Activated naive CD8-positive, alpha-beta T cell treated with anti-CD3 and anti-CD28 coated beads, Interleukin-2, amount 10 ng/mL, durations not matched to agents 7 days and 5 days (primary cell): ENCODE measurements at places on chromosomes 2 and 18. TPM values are rescaled to one million over a fixed set of nuclear protein-coding genes. Genes with fewer than 3 reads are reported as not detected.

The XDH gene
- total RNA-seq: not detected

The FAM237A gene
- not detected for total RNA-seq

The DSG1 gene
- total RNA-seq: not detected

GRCh38 chr2:68251187-68251854 lies 1.0 kb downstream of the PPP3R1 start:
- H3K4me1 ChIP-seq: peaks cover 23% of the 10 kb centered on the region
- DNase-seq: peak; percentile 68
- peaks cover 13% of the 10 kb centered on the region for H3K36me3 ChIP-seq
- H3K4me3 ChIP-seq: peak overlapping the region; percentile 88
- peak overlapping the region; percentile 93 for H3K27ac ChIP-seq

The CYP26B1 gene
- total RNA-seq: not detected

DNA sequence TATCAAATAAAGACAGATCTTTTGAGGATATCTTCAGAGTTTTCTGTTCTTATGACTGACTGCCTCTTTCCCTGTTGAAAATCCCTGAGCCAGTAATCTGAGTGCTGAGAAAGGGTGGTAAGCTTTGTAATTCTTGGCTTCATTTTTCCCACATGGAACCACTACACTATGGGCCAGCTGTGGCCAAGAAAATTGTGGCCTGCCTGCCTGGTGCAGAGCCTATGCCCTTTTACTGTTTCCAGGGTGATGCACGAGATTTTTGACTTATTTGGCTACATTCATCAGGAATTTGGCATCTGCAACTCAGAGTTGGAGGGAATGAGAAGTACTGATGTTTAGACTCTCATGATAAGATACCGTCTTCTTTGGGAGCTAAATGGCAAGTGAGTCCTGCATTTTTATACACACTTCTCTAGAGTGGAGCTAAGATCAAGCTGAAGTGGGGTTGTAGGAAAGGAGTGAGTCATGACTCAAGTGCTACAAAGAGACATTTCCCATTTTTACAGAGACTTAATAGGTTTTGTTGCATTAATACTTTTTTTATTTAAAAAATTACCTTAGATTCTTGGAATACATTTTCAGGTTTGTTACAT lies 328.2 kb upstream of the CDH7 start:
- no peak for DNase-seq
- H3K27me3 ChIP-seq: no peaks in the 10 kb centered on the region
- no peaks in the 10 kb centered on the region for H3K4me1 ChIP-seq
- no peak overlapping the region for H3K4me3 ChIP-seq
- H3K36me3 ChIP-seq: no peaks in the 10 kb centered on the region

- no peaks in the 10 kb centered on the region for H3K27me3 ChIP-seq
- DNase-seq: no peak
- H3K27ac ChIP-seq: no peak overlapping the region
- H3K36me3 ChIP-seq: peaks cover 9% of the 10 kb centered on the region
- no peak overlapping the region for H3K4me3 ChIP-seq
Observed at GRCh38 chr2:135893374-135893794, 17.1 kb upstream of the MCM6 start.

- peak; percentile 71 for DNase-seq
Observed at GRCh38 chr2:174336501-174337336, 2.0 kb downstream of the SP9 start.

DNA sequence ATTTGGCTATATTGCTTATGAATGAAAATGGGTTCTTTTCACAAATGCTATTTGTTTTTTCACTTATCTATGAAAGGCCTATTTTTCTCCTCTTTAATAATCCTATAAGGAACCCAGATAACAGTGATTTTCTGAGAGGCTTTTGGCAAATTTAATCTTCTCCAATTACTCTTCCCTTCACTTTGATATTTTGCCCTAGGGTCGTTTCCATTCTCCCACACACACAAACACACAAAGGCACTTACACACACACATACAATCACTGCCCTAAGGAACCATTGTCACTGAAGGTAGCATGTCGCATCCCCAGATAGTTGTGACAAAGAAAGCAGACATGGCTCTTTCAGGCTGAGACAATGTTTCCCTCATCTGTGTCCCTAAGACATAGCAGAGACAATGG lies 170.1 kb upstream of the PGAP1 start:
- peaks cover 43% of the 10 kb centered on the region for H3K36me3 ChIP-seq
- no peak overlapping the region for H3K27ac ChIP-seq
- no peak for DNase-seq
- no peak overlapping the region for H3K4me3 ChIP-seq
- no peaks in the 10 kb centered on the region for H3K4me1 ChIP-seq
- H3K27me3 ChIP-seq: no peaks in the 10 kb centered on the region

DNA sequence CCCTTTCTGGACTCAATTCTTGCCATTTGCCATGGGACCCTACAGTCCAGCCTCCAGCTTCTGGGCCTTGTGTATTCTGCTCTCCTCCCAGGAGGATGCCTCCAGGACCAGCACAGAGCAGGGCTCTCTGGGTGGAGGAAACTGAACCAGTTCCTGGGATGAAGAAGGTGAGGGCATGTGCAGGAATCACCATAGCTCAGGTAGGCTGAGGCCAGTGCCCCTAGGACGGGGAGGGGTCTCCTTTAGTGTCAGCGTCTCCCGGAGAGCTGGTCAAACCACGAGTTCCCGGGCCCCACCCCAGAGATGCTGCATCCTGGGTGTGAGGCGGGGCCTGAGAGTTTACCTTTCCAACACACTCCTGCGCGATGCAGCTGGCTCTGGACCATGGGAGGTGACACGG lies 5.8 kb upstream of the PRELID3A start:
- peaks cover 6% of the 10 kb centered on the region for H3K4me1 ChIP-seq
- no peak overlapping the region for H3K4me3 ChIP-seq
- no peak overlapping the region for H3K27ac ChIP-seq
- peaks cover 55% of the 10 kb centered on the region for H3K27me3 ChIP-seq
- DNase-seq: no peak
- no peaks in the 10 kb centered on the region for H3K36me3 ChIP-seq

The BUB1 gene
- 89.3 TPM for total RNA-seq

- no peak for DNase-seq
- no peaks in the 10 kb centered on the region for H3K27me3 ChIP-seq
- H3K27ac ChIP-seq: no peak overlapping the region
- H3K36me3 ChIP-seq: no peaks in the 10 kb centered on the region
- no peak overlapping the region for H3K4me3 ChIP-seq
Observed at GRCh38 chr2:66813525-66813924, 378.6 kb downstream of the MEIS1 start.

DNA sequence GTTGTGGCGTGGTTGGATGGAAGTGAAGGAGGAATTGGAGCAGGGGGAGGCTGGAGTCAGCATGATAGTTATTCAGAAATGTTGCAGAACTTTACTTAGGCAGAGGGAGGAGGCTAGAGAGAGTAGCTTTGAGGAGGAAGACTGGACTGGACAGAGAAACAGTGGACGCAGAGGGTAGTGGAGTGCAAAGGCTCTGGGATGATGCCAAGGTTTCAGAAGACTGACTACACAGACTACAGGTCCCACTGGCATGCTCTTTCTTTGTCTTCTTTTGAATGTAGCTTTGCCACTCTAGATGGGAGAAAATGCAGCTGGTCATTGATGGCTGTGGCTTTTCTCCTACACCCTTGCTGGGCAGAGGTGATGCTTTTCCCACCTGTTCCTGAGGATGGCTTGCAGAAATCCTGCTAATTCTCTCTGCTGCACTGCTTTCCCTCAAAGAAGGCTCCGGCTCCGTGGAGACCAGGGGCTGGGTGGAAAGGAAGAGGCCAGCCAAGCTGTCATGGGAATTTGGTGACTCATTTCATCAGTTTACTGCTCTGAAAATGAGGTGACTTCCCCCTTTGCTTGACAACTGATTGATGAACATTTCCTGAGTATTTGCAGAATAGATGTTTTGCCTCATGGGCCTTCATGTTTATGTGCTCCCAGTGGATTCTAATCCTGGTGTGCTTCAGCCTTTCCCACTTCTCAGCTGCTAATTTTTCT lies 42.4 kb downstream of the MEIS1 start:
- DNase-seq: no peak
- H3K4me1 ChIP-seq: no peaks in the 10 kb centered on the region
- H3K27me3 ChIP-seq: no peaks in the 10 kb centered on the region
- no peak overlapping the region for H3K4me3 ChIP-seq

The ABCG8 gene
- not detected for total RNA-seq

- no peaks in the 10 kb centered on the region for H3K27me3 ChIP-seq
- H3K4me3 ChIP-seq: no peak overlapping the region
- DNase-seq: no peak
- no peak overlapping the region for H3K27ac ChIP-seq
Observed at GRCh38 chr2:213022987-213023386, 128.4 kb downstream of the IKZF2 start.

GRCh38 chr2:180513389-180513788 lies 467.0 kb upstream of the UBE2E3 start:
- DNase-seq: no peak
- peaks cover 2% of the 10 kb centered on the region for H3K4me1 ChIP-seq
- no peak overlapping the region for H3K4me3 ChIP-seq
- H3K36me3 ChIP-seq: no peaks in the 10 kb centered on the region

The SLC40A1 gene
- 4.6 TPM for total RNA-seq

- no peak for DNase-seq
- peaks cover 2% of the 10 kb centered on the region for H3K27me3 ChIP-seq
- H3K36me3 ChIP-seq: no peaks in the 10 kb centered on the region
Observed at GRCh38 chr18:45282101-45282812, 333.0 kb upstream of the SLC14A2 start.

GRCh38 chr2:175152242-175152641 lies 15.8 kb downstream of the ATF2 start:
- H3K4me3 ChIP-seq: no peak overlapping the region
- H3K27me3 ChIP-seq: no peaks in the 10 kb centered on the region
- no peak overlapping the region for H3K27ac ChIP-seq
- DNase-seq: no peak
- H3K4me1 ChIP-seq: peaks cover 11% of the 10 kb centered on the region
- H3K36me3 ChIP-seq: peaks cover 26% of the 10 kb centered on the region

The RASGRP3 gene
- total RNA-seq: 7.5 TPM

The CELF4 gene
- not detected for total RNA-seq

The SCN3A gene
- not detected for total RNA-seq

- no peak overlapping the region for H3K4me3 ChIP-seq
- no peak overlapping the region for H3K27ac ChIP-seq
- no peaks in the 10 kb centered on the region for H3K36me3 ChIP-seq
- DNase-seq: no peak
- no peaks in the 10 kb centered on the region for H3K27me3 ChIP-seq
Observed at GRCh38 chr2:109162999-109163398, 34.0 kb downstream of the SH3RF3 start.

DNA sequence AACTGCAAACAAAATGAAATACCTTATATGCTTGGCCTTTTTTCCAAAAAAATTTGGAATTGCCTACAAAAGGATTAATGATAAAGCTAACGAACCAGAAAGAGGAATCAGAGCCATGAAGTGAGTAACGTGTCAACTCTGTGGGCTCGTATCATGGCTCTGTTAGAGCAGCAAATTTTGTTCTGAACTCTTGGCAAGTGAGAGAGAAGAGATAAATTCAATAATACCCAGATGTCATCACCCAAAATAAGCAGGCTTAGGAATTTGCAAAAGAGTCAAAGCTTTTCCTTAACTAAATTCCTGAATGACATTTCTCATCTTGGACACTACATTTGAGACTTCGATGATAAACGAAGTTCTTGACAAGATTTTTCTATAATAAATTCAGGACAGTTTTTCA lies 4.4 kb downstream of the TXNDC2 start:
- no peak overlapping the region for H3K4me3 ChIP-seq
- H3K27me3 ChIP-seq: peaks cover 3% of the 10 kb centered on the region
- H3K27ac ChIP-seq: no peak overlapping the region
- no peaks in the 10 kb centered on the region for H3K36me3 ChIP-seq

The RAB6C gene
- 0.11 TPM for total RNA-seq

DNA sequence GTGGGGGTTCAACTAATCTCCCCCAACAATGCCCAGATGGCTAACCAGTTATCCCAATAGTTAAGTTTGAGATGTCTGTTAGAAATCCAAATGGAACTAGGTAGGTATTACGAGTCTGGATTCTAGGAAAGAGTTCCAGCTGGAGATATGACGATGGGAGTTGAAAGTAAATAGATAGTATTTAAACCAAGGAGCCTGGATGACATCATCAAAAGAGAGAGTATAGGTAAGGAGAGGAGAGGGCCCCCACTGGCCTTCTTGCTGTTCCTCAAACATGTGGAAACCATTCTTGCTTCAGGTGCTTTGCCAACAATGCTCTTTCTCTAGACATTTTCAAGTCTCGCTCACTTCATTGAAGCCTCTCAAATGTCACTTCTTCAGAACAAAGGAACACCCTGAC lies 26.0 kb upstream of the PAIP2B start:
- peaks cover 15% of the 10 kb centered on the region for H3K27me3 ChIP-seq
- no peaks in the 10 kb centered on the region for H3K36me3 ChIP-seq
- no peak overlapping the region for H3K4me3 ChIP-seq
- DNase-seq: no peak
- no peaks in the 10 kb centered on the region for H3K4me1 ChIP-seq

DNA sequence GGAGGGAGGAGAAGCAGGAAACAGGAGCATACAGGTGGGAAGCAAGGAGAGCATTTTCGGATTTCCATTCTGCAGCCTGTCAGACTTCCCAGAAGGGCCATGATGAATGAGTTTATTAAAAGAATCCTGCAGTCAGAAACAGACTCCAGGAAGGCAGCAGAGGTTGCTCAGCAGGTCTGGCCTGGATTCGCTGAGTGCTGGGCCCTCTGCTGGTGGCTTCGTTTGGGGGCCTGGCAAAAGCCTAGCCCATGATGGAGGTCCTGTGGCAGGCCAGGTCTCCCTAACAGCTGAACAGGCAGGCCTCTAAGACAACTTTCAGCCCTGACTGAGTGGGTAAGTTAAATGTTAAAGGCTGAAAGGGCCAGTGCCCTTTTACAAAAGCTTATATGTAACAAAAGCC lies 108.2 kb upstream of the CAPN13 start:
- H3K4me1 ChIP-seq: no peaks in the 10 kb centered on the region
- H3K27me3 ChIP-seq: no peaks in the 10 kb centered on the region
- H3K27ac ChIP-seq: no peak overlapping the region
- no peaks in the 10 kb centered on the region for H3K36me3 ChIP-seq

DNA sequence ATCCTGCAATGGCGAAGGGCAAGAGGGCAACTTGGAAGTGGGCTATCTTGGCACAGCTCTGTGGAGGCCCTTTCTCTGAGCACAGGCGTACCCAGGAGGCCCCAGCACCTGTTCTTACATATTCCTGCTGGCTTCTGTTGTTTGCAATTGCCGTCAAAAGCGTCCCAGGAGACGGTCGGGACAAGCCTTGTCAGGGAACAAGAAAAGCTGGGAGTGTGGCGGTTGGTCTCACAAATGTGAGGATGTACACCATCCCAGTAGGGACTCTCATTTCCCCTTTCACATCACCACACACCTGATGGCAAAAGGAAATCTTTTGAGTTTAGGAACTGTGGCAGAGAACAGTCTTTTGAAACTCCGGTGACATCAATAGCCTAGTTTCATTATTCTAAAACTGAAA lies 94.7 kb upstream of the EFEMP1 start:
- peaks cover 2% of the 10 kb centered on the region for H3K27me3 ChIP-seq
- no peaks in the 10 kb centered on the region for H3K4me1 ChIP-seq
- no peak overlapping the region for H3K27ac ChIP-seq
- H3K4me3 ChIP-seq: no peak overlapping the region

- no peak overlapping the region for H3K4me3 ChIP-seq
- no peaks in the 10 kb centered on the region for H3K27me3 ChIP-seq
- no peaks in the 10 kb centered on the region for H3K4me1 ChIP-seq
- DNase-seq: no peak
Observed at GRCh38 chr2:88114889-88115288, 13.0 kb downstream of the FABP1 start.

GRCh38 chr2:208556983-208557484 lies 150.4 kb downstream of the PTH2R start:
- no peaks in the 10 kb centered on the region for H3K4me1 ChIP-seq
- H3K36me3 ChIP-seq: no peaks in the 10 kb centered on the region
- DNase-seq: no peak

- peaks cover 21% of the 10 kb centered on the region for H3K27me3 ChIP-seq
- no peak overlapping the region for H3K4me3 ChIP-seq
- no peaks in the 10 kb centered on the region for H3K36me3 ChIP-seq
Observed at GRCh38 chr2:66559672-66560071, 124.7 kb downstream of the MEIS1 start.
